Activated CD4-positive, alpha-beta T cell treated with anti-CD3 and anti-CD28 coated beads for 36 hours (primary cell): ENCODE measurements at places on chromosomes 2 and 18.
A peak's percentile ranks its signal among the peaks of the same experiment; 100 is the strongest.

- DNase-seq, result peak; percentile 65
These were observed 1029.1 kb upstream of the KLHL29 start for GRCh38 chr2:22355816-22356433.

- no peak for DNase-seq
These were observed 88.5 kb upstream of the COPS8 start for GRCh38 chr2:236997069-236997715.

DNA sequence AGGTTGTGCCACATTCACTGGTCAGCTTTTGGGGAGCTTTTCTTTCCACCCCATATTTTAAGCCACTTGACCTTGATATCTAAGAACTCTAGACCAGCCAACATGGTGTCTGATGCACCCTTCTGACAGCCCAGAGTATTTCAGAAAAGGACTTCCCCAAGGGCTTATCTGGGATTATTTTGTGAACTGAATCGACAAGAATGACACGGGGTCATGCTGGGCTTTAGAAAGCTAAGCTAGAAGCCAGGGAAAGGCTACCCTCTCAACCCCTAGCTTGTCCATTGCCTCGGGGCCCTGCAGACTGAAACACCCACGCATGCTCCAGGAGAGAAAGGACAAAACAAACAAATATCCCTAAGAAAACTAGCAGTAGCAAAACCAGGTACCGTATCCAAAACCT is 16.0 kb downstream of the SLC4A5 start:
- DNase-seq, result no peak

GRCh38 chr2:27627963-27628766 is 647 bp downstream of the CCDC121 start:
- peak; percentile 45 for DNase-seq

DNA sequence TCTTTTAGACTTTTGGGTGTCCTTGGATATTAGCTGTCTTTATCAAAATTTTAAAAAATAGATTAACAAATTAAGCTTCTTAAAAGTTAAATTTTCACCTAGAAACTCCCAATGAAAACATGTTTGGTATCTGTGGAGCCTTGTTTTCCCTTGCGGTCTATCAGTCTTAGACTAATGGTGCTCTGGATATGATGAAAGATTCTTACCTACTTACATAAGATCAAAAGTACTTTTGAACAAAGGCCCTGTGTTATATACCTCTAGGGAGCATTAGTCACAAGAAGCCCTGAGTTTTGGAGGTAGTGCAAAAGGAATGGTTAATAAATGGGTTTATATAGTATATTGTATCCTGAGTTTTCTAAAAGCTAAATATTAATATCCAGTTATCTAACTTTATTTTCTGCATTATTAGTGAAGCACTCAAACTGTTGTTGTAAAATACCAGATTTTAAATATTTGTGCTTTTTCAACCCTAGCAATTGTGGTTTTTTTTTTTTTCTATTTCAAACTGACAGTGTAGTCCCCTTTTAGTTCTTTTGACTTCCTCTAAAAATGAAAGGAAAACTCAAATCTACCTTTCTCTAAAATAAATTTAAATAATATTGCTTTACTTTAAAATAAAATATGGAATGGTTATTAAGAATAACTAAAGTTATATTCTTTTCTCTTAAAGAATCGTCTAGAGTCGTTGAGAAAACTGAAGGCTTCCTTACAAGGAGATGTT is 18.1 kb downstream of the NDC80 start:
- DNase-seq, result no peak

DNA sequence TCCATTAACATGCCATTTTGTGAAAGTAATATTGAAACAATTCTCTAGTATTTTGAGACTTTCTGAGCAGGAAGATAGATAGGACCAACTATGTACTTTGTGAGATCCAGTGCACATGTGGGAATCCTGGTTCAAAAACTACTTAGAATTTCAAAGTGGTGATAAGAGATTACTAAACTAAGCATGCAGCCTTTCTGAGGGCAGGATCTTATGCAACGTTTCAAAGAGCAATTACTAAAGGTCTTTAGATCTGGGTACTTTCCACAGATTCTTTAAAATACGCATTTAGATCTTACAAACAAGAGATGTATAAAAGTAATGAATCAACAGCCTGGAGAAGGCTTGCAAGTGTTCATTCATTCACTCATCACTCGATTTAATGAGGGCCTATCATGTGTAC is 124.4 kb upstream of the TRIB2 start:
- DNase-seq, result no peak

- DNase-seq, result no peak
These were observed 22.1 kb upstream of the CATIP start for GRCh38 chr2:218334531-218334930.
